ENCODE measurements at places on chromosomes 6 and 20.
A peak's percentile ranks its signal among the peaks of the same experiment; 100 is the strongest.

DNA sequence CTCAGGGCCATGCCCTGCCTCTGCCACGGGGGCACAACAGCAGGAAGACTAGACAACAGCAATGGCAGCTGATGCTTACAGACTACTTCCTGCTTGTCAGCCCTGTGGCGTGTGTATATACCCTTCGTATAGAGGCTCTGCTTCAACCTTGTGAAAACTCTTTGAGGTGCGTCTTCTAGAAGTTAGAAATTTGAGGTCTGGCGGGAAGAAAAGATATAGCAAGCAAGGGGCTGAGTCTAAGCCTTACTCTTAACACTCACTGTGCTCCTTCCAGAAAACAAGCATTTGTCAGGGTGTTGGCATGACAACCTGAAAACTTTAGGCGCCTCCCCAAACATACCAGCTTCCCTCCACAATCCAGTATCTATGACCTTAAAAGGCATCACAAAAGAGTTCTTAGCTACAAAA lies 33.3 kb downstream of the JPH2 start:
- DNase-seq = no peak

GRCh38 chr20:10666221-10667076 lies 7.3 kb downstream of the JAG1 start:
- DNase-seq = no peak

DNA sequence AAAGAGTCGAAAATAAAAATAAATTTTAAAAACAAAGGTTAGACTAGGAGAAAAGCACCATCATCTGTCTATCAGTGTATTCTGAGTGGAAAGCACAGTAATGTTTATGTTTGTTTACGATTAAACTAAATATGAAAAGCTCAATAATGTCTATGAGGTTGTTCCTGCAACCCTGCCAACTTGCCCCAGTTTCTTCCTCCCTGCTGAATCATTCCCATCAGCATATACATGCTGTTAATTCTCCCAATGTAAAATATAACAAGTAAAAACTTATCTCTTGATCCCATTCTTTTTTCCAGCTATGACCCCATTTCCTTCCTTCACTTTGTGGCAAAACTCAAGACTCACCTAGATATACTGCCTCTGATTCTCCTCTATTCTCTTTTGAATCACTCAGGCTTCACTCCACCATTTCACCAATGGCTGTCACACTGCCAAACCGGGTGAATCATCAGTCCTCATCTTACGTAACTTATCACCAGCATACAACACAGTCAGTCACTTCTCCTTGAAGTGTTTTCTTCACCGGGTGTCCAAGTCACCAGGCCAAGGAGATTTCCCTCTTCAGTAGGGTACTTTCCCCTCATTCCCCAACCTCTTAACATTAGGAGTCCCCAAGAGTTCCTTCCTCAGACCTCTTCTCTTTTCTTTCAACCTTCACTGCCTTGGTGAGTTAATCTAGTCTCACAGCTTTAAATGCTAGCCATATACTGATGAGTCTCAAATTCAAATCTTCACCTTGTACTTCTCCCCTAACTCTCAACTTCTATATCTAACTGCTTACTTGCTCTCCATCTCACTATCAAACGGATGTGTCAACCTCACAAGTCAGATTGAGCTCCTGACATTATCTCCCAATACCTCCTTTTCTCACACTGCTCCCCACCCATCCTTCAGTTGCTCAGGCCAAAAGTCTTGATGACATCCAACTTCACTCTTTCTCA lies 6.2 kb downstream of the TMEM242 start:
- DNase-seq = peak; percentile 65

DNA sequence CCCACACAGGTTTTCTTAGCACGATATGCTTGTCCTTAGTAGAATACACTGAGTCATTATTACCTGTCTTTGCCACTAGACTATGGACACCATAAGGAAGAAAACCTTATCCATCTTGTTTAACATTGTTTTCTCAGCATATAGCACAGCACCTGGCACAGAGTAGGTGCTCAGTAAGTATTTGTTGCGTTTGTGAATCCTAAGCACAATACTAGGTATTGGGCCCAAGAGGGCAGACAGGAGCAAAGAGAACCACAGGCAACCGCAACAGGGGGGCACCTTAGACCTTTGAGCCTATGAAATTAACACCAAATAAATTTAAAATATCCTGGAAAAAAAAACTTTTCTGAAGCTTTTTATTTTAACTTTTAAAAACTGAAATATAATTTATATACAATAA lies 3.7 kb upstream of the NCOA6 start:
- DNase-seq = no peak

GRCh38 chr6:33277663-33278391 lies 904 bp downstream of the B3GALT4 start:
- no peak for DNase-seq

DNA sequence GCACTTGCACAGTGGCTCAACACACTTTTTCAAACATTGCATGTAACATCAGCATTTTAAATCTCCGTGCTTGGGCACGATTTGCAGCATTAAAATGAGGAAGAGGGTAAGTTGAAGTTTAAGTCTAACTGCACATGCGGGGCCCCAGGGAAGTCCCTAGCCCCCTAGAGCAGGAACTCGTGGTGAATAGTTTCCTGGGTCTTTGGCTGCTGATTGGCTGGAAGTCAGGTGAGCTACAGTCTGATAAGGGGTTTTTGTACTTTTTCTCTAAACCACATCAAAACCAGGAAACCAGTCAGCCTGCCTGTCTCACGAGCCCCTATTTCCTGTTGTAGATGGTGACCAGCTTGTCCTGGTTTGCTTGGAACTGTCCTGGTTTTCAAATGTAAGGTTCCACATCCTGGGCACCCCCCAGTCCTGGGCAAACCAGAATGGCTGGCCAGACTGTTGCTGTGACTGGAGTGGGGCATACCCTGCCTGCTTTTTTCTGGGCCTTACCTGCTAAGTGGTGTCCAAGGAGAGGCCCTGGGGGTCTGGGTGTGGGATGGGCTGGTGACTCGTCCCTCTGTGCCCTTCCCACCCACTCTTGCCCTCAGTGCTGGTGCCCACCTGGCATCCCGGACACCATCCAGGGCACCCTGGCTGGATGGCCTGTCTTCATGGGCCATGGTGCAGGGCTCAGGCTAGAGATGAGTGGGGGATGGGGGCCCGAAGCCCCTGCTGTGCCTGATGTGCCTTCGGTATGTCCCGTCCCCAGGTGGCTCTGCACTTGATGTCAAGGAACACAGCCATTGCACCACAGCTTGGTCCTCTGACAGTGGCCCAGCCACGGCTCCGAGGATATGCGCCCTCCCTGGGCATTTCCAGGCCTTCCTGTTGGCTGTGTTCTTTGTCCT lies 31.8 kb downstream of the SUN5 start:
- no peak for DNase-seq

DNA sequence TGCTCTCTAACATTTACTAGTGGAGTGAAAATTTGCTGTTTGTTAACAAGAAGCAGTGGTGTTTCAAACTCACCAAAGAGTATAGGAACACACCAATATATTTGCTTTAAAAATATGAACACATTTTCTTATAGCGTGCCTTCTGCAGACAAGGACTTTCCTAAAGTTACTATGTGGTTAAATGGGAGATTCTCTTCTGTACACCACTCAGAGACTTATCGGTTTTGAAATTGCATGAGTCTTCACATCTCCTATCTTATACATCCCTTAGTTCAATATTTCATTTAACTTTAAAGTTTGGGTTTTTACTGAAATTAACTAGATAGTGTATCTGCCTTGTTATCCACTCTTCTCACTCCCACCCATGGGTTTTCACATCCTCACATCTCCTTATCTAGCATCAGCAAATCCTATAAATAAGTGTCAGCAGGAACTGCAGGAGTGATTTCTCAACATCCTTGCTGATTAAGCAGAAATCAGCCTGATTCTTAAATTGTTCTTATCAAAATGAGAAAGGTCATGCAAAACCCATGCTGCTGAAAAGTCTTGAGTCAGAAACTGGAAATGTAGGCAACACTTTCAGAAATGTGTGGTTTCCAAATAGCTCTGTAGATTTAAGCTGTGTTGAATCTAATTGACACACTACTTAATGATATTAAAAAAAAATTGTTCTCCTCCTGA lies 1075.6 kb upstream of the GJE1 start:
- no peak for DNase-seq

GRCh38 chr6:34587325-34587724 lies 31.2 kb upstream of the SPDEF start:
- no peak for DNase-seq

DNA sequence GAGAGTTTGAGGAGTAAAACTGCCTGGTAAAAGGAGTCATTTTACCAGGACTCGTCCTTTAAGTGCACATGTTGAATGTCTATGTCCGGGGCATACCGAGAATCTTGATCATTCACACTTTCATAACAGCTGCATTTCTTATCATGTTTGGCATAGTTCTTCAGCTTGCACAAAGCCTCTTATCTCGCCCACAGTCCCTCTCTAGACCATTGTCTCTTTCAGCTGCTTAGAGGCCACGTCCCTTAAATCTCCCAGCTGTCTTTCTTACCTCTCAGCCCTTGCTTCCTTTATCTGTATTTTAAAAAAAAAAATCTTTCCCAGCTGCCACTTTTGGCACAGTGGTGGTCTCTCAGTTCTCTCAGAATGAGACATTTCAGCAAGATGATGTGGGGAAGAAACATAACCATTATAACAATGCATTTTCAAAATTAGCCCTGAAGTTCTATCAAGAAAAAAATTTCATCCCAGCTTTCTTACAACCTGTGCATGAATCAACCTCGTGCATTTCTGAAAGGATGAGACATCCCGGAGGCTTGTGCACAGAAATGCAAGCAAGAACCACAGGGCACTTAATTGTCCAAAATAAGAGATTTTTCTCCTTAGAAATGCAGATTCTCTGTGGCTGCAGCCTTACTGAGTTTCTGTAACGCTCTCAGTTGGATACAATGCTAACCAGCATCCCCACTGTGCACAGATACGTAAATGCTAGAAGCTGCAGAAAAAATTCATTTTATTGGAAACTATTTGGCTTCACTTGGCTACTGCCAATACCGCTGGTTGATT lies 24.2 kb downstream of the RBM24 start:
- no peak for DNase-seq

DNA sequence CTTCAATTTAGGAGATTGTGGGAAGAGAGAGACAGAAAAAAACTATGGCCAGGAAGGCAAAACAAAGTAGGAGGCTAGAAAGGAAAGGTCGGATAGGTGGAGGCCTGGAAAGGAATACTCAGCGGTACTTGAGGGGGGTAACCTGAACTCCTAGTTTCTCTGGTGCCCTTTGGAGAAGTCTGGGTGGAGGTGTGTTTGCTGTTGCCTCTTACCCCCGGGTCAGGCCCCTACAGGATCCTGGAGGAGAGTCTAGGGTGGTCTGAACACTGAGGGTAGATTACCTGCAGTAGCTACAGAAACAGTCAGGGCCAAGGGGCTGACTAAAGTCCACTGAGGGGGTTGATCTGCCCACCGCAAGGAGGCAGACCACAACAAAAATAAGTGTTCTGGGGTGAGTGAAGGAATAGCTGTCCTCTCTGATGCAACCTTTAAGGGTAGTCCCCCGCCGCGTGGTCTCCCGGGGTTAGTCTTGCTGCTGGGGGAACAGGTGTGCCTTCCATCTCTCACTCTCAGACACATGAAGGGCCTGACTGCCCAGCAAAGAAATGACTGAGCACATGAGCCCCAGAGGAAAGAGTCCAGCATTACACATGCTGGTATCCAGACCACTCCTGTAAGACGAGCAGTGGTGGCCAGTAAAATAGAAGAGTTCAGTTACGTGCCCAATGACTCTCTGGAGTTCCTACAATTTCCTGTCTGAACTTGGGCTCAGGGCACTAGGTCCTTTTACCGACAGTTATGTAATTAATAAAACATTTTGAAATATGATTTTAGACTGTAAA lies 59.5 kb downstream of the MTHFD1L start:
- no peak for DNase-seq

DNA sequence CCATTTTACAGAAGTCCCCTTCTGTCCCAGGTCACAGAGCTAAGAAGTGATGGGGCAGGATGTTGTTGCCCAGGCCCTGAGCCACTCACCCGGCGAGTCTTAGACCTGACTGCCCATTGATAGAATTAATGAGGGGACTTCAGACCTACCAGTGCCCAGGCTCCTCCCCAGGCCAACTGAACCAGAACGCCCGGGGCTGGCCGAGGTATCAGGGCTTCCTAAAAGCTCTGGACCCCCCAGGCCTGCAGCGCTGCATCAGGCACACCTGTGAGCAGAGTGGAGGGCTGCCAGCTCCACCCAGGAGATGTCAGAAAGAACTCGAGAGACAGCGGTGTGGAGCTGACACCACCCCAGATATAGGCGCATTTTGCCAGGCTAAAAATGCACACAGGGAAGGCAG lies 3.5 kb downstream of the GPR31 start:
- DNase-seq = no peak

- DNase-seq = no peak
These were observed 413.3 kb downstream of the MAFB start for GRCh38 chr20:40275738-40276137.

DNA sequence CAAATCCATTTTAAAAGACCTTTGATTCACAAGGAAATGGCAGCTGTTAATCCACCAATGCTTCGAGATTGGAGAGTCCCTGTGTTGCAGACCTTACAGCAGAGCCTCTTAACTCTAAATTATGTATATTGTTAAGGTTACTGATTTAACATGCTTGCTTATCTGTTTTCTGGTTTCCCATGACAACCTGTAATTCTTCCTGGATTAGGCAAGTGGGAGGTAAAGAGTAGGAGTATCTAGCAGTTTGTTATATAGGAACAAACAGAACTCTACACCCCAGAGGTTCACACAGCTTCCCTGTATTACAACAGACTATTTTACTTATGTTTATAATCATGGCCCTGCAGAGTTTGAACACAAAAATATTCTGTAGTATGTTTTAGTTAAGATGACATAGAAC lies 39.5 kb downstream of the NKX2-4 start:
- DNase-seq = no peak

- no peak for DNase-seq
These were observed 87.1 kb downstream of the CEBPB start for GRCh38 chr20:50277460-50278376.

GRCh38 chr20:37296371-37296770 lies 6.9 kb downstream of the MANBAL start:
- DNase-seq = no peak

- DNase-seq = no peak
These were observed 134.3 kb downstream of the MAN1A1 start for GRCh38 chr6:119215309-119215708.

- DNase-seq = no peak
These were observed 96.2 kb downstream of the SMAP1 start for GRCh38 chr6:70763754-70764510.

- no peak for DNase-seq
These were observed 236.5 kb downstream of the GMPR start for GRCh38 chr6:16474772-16475493.

DNA sequence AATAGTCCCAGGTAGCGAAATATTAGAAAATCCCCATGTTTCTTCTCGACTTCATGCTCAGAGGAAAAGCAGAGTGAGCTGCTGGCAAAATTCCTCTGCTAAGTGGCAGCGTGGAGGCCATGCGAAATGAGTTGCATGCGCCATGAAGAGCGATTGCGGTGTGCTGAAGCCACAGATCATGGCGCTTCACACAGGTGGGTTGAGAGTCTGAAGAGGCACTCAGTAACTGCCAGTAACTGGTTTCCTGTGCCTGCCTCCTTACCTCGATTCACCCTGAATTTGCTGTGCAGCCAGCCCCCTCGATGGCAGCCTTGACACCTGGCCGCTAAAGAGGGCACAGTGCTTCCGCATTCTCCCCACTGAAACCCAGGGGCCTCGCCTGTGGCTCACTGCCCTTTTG lies 301.5 kb downstream of the NRN1 start:
- no peak for DNase-seq
